ENCODE measurements at places on chromosomes 3 and 15.
A peak's percentile ranks its signal among the peaks of the same experiment; 100 is the strongest.

GRCh38 chr3:32471246-32471645 lies 31.4 kb downstream of the CMTM6 start:
- DNase-seq = no peak

DNA sequence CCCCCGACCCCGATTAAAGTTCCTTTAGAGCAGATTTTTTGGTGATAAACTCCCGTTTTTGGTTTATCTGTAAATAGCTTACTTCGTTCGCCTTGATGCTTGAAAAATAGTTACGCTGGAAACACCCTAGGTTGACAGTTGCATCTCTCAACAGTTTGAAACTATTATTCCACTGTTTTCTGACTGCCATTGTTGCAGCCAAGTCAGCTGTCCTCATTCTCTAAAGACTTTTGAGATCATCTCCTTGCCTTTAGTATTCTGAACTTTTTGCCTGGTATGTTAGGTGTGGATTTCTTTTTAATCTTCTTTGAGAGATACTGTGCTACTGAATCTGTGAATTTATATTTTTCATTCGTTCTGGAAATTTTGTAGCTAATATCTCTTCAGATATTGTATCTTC lies 122.7 kb upstream of the NSMCE3 start:
- DNase-seq = no peak

DNA sequence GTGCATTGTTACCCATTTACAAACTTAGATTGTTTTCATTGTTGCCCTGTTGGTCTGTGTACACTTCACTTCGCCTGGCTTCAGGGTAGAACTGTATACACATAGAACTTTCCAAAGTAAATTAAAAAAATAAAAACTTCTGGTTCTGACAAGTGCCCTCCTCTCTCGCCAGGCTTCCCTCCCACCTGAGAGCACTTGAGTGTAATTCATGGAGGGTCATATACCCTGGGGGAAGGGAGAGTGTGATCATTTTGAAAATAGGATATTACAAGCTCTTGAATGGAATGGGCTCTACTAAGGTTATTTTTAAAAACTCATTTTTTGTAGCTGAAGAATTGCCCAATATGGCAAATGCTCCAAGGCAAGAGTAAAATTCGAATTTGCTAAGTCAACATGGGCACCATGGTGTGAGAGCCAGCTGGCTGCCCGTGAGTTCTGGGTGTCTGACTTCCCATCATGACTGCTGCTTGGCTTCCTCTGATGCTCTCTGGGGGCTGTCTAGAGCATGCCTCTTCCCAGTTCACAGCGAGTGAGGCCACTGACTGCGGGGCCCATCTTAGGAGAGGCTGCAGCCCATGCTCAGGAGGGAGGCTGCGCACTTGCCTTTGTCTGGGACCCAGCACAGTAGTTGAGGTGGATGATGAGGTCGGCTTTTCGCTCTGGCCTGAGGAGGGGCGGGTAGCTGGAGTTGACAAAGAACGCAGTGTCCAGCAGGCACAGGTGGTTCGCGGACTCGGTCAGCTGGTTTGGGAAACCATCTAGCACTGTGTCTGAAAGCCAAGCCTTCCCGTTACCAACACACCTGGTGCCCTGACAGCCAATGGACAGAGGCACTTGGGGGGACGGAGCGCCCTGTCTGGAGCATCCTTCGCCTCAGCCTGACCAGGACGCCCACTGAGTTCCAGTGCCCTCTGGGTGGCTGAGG lies 13.1 kb upstream of the EHD4 start:
- no peak for DNase-seq

- no peak for DNase-seq
Observed at GRCh38 chr15:80466543-80466942, 62.4 kb downstream of the ARNT2 start.

DNA sequence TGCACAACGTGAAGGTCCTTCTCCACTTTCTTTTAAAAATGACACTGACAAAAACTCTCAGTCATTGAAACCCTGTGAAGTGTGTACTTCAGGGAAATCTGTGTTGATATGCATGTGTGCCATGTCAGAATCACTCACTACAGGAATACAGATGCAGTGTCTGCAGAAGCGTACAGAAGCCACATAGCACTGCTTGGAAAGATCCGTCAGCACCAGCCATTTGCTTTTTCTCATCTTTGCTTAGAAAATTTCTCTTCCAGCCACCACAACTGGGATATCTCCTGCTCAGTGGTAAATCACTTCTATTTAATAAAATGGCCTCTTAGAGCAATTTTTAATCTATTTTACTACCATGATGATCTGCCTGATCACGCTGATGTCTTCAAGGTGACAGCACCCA lies 91.3 kb upstream of the ARHGEF26 start:
- DNase-seq = no peak

DNA sequence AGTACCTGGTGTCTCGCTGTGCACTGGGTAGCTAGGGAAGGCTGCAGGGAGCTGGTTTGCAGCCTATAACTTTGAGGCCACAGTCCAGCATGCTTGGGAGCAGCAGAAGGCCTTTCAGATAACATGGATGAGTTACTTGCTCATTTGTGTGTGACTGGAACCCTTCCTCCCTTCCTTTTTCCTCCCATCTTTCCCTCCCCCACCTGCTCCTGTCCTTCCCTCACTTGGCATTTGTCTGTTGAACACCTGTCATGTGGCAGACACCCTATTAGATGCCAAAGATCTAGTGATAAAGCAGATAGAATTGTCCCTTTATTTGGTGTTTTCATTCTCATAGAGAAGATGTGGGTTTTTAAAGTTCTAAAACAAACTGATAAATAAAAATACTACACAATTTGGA lies 71.6 kb downstream of the LRTM1 start:
- DNase-seq = no peak

GRCh38 chr15:68983961-68984481 lies 30.5 kb upstream of the NOX5 start:
- no peak for DNase-seq

DNA sequence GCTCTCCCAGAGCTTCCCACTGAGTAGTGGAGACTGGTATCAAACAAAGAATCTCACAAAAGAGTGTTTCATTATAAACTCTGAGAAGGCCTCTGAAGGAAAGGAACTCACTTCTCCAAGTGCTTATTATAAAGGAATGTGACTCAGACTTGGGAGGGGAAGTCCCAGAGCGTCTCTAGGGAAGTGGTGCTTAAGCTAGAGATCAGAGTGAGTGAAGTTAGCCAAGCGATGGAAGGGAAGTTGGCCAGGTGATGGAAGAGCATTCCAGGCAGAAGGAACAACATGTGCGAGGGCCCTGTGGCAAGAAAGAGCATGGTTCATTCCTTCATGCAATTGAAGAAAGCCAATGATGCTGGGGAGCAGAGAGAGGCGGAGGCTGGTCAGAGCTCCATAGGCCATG lies 2.3 kb downstream of the XYLB start:
- peak; percentile 54 for DNase-seq

GRCh38 chr3:197590313-197590962 lies 34.7 kb upstream of the BDH1 start:
- no peak for DNase-seq

DNA sequence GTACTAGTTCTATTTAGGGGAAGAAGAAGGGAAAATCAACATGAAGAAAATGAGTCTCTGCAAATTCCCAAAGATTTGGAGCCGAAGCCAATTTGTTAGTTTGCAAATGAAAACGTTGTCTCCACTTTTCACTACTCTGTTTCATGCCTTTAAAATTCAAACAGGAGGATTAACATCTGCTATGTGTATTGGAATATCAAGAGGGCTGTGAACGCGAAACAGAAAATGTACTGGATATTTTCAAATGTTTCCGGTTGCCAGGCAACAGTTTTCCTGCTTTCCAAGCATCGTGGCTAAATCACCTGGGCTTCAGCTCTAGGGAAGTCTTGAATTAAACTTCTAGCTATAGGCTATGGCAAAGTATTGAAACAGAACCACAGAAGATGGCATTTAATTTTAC lies 172.8 kb downstream of the KCNMB2 start:
- DNase-seq = no peak

GRCh38 chr15:38129531-38130204 lies 123.0 kb upstream of the SPRED1 start:
- peak; percentile 76 for DNase-seq

Measured in NB4 (cell line).